ENCODE measurements at places on chromosomes 6 and 20. TPM values are rescaled to one million over a fixed set of nuclear protein-coding genes. Genes with fewer than 3 reads are reported as not detected.

GRCh38 chr6:34692280-34692679 lies 4.3 kb downstream of the ILRUN start:
- DNase-seq, result no peak

DDX43 gene
- total RNA-seq, result 0.86 TPM

MEI4 gene
- not detected for total RNA-seq

CLPSL2 gene
- total RNA-seq, result not detected

GRCh38 chr6:105152880-105153279 lies 26.9 kb downstream of the POPDC3 start:
- DNase-seq, result no peak

TCP11 gene
- total RNA-seq, result 0.32 TPM

DNA sequence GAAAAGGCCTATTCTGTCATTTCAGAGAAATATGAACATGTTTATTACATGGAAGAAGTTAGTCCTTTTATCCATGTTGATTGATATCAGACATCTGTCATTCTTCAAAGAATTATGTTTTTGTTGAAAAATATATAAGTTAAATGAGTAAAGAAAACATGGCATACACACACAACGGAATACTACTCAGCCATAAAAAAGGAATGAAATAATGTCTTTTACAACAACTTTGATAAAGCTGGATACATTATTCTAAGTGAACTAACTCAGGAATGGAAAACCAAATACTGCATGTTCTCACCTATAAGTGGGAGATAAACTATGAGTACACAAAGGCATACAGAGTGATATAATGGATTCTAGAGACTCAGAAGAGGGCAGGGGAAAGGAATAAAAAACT lies 9.3 kb downstream of the FKBP5 start:
- DNase-seq, result no peak

- peak; percentile 70 for DNase-seq
These were observed 181.0 kb downstream of the MTFR2 start for GRCh38 chr6:136069119-136069518.

DNA sequence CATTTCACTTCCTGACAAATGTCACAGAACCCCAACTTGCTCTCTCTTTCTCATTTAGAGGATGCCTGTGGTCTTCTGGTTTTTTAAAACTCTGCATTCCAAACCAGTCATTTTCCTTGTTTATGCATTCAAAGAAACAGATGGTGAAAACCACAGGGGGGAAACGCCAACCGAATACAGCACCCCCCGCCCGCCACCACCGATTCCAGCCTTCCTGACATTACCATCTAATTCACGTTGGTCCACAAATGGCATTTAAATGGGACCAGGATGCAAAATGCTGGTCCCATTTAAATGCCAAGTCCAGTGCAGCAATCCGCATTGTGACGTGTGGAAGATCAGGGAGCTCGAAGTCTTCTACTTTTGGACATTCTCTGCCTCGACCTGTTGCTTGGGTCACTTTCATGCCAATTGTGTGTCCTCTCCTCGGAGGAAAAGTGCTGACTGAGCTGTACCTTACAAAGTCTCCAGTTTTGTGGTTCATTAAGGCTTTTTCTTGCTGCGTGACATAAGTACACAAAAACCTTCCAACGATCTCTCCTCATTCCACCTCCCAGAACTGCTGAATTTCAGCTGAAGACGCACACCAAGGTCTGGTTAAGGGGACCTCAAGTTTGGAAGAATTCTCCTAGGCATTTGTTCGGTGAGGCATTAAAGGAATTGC lies 35.8 kb downstream of the NEDD9 start:
- peak; percentile 86 for DNase-seq

IPCEF1 gene
- total RNA-seq, result 0.32 TPM

DNA sequence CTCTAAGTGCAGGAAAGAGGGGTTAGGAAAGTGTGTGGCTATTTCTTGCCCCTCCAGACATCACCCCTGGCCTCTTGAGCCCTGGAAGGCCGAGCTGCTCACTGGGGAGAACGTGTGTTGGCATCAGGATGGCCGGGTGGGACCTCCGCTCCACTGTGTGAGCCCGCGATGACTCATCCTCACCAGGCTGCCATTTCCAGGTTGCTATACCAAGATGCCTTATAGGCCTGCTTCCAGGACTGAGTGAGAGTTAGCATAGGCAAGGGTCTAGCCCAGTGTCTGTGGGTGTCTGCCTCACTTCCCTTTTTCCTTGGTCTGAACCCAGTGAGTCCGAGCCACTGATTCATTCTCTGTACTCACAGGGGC lies 105.0 kb downstream of the MRPL14 start:
- DNase-seq, result no peak

MKKS gene
- total RNA-seq, result 9.1 TPM

GRCh38 chr6:119035459-119035858 lies 43.0 kb downstream of the FAM184A start:
- no peak for DNase-seq

LST1 gene
- not detected for total RNA-seq

DNA sequence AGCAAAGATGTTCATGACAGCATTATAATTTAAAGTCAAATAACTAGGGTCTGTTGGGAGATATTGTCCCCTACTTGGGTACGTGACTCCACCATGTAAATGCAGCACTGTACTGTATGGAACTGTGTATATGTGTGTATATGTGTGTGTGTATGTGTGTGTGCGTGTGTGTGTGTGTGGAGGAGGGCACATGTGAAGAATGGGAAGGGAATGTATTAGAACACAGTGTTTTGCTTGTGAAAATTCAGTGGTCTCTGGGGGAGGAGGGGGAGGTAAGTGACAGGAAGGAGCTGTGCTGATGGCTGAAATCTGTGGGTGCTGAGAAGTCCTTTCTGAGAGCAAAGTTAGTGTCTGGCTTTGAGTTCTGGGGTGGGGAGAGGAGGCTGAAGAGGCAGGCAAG lies 23.9 kb upstream of the VEGFA start:
- no peak for DNase-seq

- DNase-seq, result no peak
These were observed 61.3 kb downstream of the HS3ST5 start for GRCh38 chr6:114281496-114281895.

SNAP25 gene
- 8.6 TPM for total RNA-seq

GRCh38 chr20:14341801-14342200 lies 4.4 kb upstream of the FLRT3 start:
- peak; percentile 13 for DNase-seq

DNA sequence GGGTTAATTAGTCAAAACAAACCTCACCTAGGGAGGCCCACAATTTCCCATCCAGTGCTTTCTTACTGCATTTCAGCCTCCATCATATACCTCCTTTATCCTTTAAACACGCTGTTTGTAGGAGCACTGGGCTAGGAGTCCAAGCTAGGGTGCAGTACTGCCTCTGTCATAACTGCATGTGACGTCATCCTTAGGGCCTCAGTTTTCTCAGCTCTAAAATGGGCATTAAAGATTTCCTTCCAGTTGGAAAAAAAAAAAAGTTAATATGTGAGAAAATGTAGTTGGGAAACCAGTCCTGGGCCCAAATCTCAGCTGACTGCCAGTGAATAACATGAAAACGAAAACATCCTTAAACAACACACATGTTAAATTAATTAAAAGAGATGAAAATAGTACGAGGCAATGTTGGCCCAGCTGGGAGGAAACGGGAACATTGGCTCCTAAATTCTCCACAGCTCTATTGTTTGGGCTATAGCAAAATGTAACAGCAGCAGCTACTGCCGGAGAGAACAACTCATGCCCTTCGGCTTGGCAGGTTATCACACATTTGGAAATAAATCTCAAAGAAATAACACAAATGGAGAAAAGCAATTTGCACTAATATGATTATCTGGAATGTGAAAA lies 79.9 kb upstream of the CCDC167 start:
- DNase-seq, result peak; percentile 23

GRCh38 chr6:137084090-137084489 lies 39.3 kb upstream of the IL20RA start:
- DNase-seq, result no peak

PTCRA gene
- total RNA-seq, result not detected

GRCh38 chr20:46955601-46956556 lies 61.2 kb downstream of the EYA2 start:
- DNase-seq, result peak; percentile 80

- DNase-seq, result no peak
These were observed 118.8 kb upstream of the TRAF3IP2 start for GRCh38 chr6:111724505-111724904.

- DNase-seq, result no peak
These were observed 15.3 kb upstream of the LPA start for GRCh38 chr6:160679402-160679769.

GRCh38 chr6:44655412-44656342 lies 268.2 kb downstream of the CDC5L start:
- DNase-seq, result peak; percentile 85

- DNase-seq, result no peak
These were observed 97.9 kb upstream of the NEDD9 start for GRCh38 chr6:11330413-11330760.

GRCh38 chr6:140027219-140027618 lies 652.8 kb upstream of the CITED2 start:
- DNase-seq, result no peak

PHACTR1 gene
- total RNA-seq, result 0.43 TPM

C6orf15 gene
- not detected for total RNA-seq

DNA sequence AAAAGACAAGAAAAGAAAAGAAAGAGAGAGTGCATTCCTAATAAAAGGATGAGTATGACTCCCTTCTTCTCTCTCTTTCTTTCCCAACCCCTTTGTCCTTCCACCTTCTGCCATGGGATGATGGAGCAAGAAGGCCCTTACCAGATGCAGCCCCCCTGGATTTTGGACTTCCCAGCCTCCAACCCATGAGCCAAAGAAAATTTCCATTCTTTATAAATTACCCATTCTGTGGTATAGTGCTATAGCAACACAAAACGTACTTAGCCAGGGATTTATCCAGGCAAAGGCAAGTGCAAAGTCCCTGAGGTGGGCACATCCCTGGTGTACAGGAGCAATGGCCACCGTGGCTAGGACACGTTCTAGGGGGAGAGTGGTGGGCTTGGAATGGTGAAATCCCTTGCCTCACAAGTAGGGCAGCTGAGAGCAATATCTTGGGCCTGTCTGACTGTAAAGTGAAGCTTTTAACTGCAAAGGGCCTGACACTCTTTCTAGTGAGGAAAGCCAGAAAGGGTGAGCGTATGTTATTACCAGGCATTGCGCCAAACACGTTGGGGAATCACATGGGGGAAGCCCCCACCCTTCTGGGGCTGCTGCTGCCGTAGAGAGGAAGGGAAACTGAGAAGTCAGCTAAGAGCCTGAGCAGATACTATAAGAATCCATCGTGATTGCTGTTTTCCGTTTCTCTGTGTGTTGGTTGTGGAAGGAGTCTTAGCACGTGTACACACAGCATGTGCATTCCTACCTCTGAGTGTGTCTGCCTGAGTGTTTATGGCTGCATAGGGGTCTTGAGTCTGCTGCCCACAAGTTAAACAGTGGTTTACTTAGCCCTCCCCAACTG lies 50.7 kb upstream of the SIRPA start:
- DNase-seq, result peak; percentile 95

DNA sequence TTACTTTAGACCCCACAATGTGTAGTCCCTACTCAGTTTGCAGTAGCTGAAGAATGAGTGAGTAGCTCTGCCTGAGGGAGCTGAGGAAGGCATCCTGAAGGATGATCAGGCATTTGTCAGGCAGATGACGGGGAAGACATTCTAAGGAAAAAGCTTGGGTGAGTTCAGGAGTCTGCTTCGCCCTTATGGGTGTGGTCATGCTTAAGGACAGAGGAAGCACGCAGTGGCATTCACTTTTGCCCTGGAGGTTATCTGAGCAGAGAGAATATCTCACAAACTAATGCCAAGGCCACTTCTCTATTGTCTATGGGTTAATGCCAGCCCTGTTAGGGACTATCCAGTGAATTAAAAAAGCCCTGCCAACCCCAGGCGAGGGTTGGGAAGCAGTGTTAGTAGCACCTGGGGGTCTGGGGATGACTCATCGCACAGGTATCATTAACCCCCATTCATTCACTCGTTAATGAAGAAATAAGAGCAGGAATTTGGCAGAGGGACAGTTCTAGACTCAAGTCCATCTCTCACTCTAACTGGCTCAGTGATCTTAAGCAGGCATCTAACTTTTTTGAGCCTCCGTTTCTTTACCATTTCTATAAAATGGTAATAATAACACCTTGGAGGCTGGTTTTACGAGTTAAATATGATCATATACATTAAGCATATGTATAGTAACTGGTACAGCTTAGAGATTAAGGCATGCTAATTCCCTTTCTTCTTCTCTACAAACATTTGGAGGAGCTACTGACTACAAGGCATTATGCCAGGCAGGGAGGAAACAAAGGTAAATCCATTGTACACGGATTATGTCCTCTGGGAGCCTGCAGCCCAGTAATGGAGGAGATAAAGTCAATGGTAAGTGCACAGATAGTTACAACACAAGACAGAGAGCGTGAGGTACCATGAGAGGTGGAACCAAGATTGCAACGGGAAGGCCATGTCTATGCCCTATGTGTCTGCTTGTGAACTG lies 93.2 kb upstream of the AKIRIN2 start:
- no peak for DNase-seq

DNA sequence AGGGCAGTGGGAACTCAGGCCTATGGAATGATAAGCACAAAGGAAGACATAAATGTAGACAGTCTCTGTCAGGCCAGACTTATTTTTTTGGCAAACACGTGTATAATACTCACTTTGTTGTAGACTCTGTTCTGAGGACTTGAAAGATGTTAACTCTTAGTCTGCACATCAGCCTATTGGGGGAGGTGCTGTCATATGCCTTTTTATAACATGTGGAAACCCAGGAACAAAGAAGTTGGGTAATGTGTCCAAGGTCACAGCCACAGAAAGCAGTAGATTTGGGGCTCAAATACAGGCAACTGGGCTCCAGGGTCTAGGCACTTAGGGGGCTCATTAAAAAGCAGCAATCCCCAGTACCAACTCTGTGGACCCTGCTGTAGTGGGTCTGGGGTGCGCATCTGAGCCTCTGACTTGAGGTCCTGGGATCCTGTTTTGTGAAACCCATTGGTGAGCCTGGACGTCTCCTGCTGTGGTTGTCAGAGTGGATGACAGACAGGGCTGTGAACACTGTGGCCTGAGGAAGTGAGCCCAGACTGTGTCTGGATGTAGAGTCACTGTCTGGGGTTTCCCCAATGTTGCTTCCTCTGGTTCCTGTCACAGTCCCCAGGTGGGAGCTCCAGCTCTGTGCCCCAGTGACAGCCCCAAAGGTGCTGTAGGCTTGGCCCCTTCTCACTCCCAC lies 50.0 kb downstream of the CDH26 start:
- DNase-seq, result no peak

DNA sequence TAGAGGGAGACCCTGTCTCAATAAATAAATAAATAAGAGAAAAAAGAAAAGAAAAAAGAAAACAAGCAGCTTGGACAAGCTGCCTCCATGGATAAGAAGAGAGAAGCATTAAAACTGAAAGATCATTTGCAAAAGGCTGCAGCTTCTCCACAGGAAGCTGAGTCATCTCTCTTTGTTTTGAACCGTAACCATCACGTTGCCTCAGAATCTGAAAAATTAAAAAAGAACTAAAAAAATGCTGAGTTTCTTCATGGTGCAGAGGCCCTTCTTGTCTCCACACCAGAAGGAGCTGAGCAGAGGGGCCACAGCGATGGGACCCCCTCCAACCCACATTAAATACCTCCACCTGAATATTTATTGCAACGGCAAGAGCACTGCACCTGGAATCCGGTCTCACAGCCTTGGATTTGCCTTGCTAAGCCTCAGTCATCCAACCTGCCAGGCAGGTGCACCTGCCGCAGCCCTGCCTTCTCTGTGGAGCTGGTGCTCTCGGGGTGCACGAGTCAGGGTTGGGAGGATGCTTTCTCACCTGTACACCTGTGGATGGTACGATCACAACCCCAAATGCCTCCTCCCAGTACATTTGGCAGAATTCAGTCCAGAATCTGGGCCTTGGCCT lies 28.1 kb downstream of the TOX2 start:
- DNase-seq, result peak; percentile 80
